Effector memory CD4-positive, alpha-beta T cell (primary cell): ENCODE measurements at places on chromosomes 1 and 21.

DNA sequence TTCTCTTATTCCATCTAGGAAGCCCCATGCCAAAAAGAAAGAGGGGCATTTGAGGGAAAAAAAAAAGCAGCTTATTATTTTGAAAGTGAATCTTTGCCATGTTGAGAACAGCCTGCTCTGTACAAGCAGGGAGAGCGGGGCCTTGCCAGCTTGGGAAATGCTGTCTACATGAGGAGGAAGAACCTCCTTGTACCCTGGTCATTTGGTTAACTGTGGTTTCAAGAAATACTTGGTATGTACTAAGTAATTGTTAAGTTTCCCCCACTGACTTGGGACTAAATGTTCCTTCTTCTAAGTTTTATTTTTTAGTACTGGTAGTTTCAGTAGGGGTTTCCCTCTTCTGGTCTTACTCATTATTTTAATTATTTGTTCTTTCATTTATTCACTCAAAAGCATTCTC, 144.1 kb upstream of the HOOK1 start:
- DNase-seq: no peak

GRCh38 chr1:21435646-21436487, 4.1 kb upstream of the NBPF3 start:
- DNase-seq: no peak

GRCh38 chr1:240282061-240282830, 190.6 kb downstream of the FMN2 start:
- no peak for DNase-seq

DNA sequence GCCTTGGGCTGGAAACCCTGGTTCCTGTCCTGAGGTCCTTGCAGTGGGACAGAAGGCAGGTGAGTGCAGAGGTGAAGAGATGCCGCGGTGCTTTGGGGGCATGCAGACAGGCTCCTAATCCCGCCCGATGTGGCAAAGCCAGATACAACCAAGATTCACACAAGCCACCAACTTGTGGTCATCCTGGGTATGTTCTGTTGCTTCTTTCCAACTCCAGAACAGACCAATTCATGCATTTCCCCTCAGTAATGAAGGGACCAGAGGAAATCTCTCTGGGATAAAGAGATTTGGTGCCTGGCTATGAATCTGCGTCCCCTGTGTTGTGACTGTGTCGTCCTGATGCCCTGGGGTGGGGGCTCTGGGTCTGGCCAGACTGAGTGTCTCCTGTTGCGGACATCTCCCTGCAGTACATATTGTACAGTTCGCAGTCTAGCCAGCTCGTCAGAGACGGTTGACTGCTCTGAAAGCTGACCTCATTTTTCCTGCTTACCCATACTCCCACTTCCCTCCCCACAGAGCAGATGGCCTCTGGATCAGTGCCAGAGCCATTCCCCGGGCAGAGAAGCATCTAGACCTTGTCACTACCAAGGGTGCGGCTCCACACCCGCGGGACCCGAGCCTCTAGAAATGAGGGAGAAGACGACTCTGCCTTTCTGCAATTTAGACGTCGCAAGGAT, 216.3 kb downstream of the KIF26B start:
- DNase-seq: no peak

DNA sequence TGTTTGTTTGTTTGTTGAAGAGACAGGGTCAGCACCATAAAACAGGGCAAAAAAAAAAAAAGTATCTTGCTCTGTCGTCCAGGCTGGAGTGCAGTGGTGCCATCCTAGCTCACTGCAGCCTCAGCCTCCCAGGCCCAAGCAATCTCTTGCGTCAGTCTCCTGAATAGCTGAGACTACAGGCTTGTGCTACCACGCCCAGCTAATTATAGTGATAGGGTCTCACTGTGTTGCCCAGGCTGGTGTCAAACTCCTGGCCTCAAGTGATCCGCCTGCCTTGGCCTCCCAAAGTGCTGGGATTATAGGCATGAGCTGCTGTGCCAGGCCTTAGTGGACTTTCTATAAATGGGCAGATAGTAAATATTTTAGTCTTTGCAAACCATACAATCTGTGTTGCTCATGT, 19.2 kb downstream of the DDI2 start:
- no peak for DNase-seq

DNA sequence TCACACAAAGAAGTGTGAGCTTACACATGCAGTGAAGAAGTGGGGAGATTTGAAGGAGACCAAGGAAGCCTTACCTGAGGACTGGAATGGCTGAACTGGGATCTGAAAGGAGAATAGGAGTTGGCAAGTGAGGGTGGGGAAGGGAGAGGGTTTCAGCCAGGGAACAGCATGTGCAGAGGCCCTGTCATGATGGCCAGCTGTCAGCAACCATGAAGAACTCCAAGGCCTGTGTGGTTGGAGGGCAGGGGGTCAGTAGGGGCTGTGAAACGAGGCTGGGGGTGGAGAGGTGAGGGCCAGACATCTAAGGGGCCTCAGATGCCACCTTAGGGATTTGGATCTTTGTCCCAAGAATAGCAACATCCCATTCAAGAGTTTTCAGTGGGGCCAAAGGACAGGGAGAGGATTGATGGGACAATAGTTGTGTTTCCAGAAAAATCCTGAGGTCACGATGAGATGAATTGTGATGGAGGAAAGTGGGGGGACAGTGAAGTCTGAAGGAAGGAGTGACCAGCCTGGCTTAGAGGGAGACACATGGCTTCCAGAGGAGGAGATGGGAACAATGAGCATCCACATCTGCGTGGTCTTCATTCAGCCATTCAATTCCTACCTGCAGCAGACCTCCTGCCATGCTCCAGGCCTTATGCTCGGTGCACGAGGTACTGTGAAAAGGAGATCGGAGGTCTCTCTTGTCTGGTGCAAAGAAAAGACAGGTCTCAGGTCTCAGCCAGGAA, 187.6 kb downstream of the MATN1 start:
- DNase-seq: no peak

DNA sequence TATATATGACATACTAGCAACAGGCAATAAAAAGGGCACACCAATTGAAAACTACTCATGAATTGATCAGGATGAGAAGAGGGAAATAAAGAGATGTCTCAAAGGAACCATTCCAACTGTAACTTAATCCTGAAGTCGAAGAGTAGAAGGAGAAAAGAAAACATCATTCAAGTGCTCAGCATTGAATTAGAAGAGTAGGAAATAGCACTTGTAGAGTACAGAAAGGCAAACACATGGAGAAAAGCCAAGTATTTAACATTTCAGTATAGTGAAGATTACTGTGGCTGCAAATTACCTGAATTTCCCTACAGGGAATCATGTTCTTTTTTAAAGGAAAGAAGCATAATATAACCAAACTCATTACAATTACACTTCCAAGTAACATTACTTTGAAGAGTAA, 205.0 kb downstream of the KCTD3 start:
- no peak for DNase-seq
